ENCODE measurements at places on chromosomes 5 and 9.

DNA sequence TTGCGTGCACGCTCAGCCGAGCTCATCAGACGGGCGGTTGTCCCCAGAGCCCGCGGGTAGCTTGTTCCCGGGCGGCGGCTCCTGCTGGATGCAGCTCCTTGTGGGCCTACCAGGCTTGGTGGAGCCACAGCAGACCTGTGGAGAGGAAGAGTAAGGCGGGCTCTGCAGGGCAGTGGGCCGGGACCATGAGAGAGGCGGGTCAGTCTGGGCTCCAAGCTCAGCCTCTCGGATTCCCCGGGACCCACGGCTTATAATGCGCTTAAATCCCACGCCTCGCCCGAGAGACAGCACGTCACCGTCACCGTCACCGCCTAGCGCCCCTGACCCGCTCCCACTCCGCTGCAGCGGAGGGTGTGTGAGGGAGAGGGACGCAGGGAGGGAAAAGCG lies 1.9 kb upstream of the ANKRD18A start:
- no peak for DNase-seq

DNA sequence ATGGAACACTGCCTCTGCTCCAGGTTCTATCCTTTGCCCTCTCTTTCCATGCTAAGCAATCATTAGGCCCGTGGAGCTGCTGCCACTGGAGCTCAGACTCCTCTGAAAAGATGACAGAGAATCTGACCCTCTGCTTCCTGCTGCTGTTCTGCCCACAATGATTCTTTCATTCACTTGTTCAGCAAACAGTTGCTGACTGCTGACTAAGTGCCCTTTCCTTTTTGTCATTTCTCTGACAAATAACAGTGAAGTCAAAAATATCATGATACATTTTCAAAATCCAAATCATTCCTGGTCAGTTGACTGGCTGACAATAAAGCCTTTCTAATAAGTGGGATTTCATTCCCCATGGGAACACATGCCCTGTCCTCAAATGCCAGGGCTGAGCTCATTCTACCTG lies 110.1 kb downstream of the SIL1 start:
- DNase-seq = no peak

DNA sequence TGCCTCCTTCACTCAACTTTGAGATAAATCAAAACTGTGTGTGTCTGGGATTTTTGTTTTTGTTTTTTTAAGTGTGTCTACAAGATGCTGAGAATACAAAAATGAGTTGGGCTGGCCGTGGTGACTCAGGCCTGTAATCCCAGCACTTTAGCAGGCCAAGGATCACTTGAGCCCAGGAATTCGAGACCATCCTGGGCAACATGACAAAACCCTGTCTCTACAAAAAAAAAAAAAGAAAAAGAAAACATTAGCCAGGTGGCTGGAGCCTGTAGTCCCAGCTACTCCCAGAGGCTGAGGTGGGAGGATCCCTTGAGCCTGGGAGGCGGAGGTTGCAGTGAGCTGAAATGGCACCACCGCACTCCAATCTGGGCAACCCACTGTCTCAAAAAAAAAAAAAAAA lies 21.0 kb downstream of the HNRNPK start:
- peak; percentile 40 for DNase-seq

DNA sequence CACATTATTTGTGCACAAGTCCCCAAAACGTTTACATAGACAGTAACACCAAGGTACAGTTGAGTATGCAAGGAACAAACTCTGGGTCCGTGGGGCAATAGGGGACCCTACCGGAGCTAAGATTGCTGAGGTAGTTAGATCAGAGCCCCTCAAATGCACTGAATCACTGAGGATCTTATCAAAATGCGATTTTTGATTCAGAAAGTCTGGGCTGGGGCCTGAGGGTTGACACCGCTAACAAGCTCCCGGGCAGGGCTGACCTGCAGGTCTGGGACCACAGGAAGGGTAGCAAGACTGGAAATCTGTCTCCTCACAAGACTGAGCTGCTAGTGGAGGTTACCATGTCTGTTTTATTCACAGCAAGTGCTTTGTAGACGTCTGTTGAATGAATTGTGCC lies 1.8 kb upstream of the IL3 start:
- DNase-seq = no peak

DNA sequence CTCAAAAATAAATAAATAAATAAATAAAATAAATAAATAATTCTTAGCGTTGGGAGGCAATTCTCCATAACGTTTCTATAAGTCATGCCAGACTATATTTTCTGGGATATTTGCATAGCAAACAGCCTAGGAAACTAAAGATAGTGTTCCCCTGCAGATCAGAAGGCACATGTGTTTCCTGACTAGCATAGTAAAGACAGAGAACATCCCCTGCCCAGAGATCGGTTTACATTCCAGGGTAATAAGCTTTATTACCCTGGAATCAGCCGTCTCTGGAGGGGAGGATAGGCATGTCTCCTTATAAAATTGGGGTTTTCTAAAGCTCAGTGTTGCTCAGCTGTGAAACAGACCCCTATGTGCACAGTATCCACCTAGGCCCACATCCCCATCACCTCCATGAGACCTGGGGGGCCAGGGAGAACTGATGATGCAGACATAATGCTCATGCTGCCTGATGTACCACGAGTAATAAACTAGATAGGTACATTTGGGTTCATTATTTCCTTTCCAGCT lies 36.9 kb upstream of the IFNK start:
- no peak for DNase-seq

- DNase-seq = no peak
Measured at GRCh38 chr9:94081435-94081834, 2.8 kb upstream of the PTPDC1 start.

- no peak for DNase-seq
Measured at GRCh38 chr9:16057541-16057940, 504.7 kb downstream of the CCDC171 start.

DNA sequence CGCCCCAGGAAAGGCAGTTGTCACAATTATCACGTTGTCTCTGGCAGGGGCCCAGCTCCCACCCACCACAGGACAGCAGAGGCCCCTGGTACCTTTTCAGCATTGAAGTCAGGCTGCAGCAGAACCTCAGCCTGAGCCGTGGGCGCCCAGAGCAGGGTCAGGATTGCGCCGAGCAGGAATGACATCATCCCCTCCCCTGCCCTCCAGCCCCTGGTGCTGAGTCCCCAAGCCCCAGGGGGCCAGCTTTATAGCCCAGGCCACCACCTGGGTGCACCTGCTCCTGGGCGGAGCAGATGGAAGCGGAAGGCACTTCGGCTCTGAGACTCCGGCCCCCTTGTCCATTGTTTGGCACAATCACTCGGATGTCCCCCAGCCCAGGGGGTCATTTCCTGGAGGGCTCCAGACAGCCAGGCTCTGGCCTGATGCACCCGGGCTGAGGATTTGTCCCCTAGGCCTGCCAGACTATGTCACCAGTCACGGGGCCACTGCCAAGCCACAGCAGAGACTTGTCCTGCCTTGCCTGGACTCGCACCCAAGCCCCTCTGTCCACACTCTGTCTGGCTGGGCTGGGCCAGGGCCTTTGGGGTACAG lies at the start of gene LCN15:
TSS of gene LCN15 (minus strand) at position 218 of the 591 bp plus-strand sequence. CDS start at position 188, 30 bp downstream.
- no peak for DNase-seq

DNA sequence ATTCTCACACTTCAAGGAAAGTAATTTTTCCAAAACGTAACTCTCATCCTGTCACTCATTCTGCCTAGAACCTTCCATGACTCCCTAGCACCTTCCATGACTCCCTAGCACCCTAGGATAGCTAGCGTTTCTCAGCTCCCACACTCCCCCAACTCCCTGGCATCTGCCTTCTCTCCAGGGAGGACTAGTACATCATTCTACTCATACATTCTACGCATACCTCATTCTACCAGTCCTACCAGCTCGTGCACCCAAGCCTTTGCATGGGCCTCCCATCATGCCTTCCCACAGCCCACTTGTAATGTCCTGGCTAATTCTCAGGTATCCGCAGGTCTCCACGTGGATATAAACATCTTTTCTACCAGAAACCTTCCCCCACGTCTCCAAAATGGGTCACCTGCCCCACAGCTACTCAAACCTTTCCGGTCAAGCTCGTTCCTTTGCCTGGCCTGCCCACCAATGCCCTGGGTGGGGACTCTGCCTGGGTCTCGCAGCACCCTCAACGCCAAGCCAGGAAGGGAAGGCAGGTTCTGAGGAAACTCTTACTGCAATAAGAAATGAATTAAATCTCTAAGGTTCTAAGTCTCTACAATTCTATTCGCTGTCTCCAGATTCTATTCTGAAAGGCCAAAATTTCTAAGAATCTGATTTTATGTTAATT lies 930 bp downstream of the ANKS6 start:
- DNase-seq = no peak

DNA sequence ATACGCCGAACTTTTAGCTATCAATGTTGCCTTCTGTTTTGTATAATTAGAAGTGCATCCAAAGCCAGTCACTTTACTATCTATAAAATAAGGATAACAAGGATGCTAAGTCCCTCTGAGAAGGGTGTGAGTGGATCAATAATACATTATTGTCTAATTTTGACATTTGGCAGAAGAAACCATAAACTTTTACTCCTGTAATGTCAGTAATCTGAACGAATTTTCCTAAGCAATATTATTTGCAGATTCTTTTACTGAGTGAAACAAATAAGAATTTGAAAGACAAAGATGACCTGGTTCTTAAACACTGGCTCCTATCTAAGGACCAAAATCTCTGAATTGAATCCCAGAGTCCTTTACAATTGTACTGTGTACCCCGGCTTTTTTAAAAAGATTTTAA lies 126.6 kb upstream of the TMEM161B start:
- DNase-seq = no peak

GRCh38 chr5:146151970-146152369 lies 30.5 kb downstream of the LARS1 start:
- DNase-seq = no peak

DNA sequence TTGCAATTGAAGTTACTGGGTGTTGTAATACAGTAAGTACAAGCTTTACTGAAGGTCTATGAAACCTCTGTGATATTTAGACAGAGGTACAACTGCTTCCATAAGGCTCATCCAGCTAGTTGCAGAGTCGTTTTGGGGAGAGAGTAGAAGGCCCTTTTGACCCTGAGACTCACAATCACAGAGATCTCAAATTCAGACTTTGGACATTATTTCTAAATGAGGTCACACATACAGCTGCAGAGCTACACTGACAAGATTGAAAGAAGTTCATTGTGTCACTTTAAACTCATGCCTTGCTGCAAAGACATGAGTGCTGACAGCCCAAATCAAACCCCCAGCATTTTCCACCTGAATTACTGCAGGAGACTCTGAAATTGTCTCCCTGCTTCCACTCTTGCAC lies 205.9 kb upstream of the TMEM161B start:
- DNase-seq = no peak

GRCh38 chr5:134509308-134510040 lies 16.0 kb upstream of the JADE2 start:
- DNase-seq = no peak
